Caudate nucleus (tissue), 63 donors: ENCODE measurements at places on chromosomes 2 and 18.

DNA sequence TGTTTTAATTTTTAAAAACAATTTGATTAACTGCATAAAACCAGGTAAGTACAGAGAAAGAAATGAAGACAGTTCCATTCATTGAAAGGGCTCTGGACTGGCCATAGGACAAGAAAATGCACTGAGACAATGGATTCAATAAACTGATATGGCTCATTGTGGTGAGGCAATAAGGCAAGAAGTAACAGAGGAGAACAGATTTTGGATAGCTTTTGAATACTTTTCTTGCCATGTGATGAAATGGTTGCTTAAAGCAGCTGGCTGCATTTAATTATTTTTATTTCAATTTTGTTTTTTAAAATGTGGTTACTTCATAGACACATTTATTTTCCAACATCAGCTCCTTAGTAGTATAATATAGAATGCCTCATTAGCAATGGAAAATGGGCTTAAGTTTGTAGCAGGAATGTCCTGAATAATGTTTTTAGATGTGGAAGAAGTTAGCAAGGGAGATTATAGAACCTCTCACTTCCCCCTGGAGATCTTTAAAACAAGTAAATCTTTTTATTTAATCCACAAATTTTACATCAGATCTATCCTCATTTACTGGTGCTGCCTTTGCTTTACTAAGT, 646.9 kb upstream of the ZEB2 start:
- no peak for DNase-seq

DNA sequence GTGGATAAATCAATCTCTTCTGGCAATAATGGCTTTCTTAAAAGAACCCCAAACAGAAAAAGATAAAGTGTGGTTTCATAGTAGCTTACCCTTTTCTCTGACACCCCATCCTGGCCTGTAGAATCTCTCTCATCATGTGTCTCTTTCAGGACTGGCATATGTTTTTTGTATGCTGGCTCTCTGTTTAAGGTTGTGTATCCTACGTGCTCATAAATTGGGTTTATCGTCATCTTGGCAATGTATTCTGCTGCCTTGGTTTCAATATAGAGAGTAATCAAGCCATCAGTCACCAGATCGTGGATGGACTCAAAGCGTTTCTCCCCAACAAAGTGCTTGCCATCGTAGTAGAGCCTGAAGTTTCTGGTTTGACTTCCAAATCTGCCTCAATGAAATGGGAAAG, 113.5 kb upstream of the CHRNA1 start:
- DNase-seq: no peak

DNA sequence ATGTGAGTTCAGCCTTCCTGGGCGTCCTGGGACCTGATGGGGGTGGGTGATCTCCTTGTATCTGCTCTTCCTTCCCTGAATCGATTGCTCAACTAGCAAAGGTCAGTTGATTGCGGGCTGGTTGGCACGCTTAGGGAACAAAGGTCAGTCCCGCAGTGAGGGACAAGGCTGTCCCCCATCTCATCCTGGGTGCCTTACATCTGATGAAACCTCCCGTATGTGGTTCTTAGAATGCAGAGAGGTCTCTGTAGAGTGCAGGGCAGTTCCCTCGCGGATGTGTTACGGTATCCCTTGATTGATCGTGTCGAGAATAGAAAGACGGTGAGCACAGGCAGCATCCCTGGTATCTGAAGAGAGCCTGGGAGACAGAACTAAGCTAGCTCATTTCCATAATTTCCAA, 56.4 kb upstream of the RBM44 start:
- no peak for DNase-seq

DNA sequence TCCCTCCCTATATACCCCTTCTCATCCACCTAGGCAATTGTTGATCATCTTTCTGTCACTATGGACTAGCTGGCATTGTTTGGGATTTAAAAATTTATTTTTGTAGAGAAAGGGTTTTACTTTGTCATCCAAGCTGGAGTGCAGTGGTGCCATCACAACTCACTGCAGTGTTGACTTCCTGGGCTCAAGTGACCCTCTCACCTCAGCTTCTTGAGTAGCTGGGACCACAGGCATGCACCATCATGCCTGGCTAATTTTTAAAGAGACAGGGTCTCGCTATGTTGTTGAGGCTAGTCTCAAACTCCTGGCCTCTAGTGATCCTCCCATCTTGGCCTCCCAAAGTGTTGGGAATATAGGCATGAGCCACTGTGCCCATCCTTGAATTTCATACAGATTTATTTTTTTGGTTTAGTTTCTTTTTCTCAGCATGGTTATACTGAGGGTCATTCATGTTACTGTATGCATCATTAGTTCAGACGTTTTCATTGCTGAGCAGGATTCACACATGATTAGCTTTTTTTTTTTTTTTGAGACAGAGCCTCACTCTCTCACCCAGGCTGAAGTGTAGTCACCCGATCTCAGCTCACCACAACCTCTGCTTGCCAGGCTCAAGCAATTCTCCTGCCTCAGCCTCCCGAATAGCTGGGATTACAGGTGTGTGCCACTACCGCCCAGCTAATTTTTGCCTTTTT, 8.6 kb upstream of the PCARE start:
- no peak for DNase-seq

DNA sequence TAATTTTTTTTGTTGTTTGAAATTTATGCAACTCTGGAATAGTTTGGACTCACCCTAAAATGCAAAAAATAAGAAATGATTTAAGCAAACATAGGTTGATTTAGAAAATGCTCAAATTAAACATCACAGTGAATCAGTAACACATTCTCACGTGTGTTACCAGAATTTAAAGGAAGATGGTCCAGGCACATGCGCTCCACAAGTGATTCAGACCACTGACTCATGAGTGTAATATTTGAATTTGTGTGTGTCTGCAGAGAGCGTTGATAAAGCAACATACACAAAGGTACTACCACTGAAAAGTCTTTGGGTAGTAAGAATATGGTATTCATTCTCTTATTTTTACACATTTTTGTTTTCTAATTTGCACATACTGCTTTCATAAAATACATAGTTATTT, 7.9 kb downstream of the SS18 start:
- DNase-seq: no peak

DNA sequence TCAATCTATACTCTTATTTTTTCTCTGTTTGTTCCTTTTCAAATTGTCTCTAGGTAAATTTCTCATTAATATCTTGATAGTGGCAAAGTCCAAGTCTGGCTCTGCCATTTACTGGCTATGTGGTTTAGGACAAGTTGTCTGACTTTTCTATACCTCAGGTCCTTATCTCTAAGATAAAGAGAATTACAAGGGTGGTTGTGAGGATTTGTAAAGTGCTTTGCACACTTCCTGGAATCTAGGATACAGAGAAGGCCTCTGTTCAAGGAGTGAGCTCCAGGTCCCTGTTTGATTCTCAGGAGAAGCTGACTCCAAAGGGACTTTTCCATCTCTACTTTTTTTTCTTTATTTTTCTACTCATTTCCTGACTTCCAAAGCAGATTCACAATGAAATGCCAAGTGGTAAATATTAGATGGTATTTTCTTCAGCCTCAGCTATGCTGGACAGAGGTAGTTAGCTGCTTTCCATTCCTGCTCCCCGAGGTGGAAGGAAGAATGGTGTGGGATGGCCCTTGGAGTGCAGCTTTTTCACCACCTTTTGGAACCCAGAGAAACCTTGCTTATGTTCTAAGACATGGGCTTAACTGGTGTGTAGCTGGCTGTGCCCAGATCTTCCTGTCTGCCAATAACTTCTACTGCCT, 90.5 kb downstream of the GALNT1 start:
- no peak for DNase-seq

- DNase-seq: no peak
Observed at GRCh38 chr2:43593254-43593653, 2.6 kb downstream of the THADA start.

DNA sequence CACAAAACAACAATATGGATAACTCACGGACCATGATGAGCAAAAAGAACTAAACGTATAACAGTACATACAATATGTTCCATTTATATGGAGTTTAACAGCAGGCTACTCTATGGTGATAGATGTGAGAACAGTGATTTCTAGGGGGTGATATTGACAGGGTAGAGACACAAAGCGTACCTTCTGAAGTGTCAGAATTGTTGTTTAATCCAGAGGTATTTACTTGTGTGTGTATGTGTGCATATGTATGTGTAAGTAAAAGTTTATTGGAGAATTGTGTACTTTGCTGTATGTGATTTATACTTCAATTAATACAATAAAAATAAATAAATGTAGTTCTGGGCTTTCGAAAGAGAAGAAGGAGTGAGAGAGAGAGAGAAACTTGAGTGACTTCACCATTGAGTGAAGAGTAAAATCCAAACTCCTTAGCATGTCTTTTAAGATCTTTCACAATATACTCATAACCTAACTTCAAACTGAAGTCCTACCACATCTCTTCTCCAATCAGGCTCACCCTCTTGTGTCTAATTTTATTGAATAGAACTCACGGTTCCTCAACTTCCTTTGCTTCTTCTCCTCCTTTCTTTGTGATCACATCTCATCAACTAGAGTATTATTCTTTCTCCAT, 126.0 kb upstream of the KLF7 start:
- no peak for DNase-seq

- DNase-seq: no peak
Observed at GRCh38 chr18:77147418-77147852, 14.9 kb upstream of the MBP start.

DNA sequence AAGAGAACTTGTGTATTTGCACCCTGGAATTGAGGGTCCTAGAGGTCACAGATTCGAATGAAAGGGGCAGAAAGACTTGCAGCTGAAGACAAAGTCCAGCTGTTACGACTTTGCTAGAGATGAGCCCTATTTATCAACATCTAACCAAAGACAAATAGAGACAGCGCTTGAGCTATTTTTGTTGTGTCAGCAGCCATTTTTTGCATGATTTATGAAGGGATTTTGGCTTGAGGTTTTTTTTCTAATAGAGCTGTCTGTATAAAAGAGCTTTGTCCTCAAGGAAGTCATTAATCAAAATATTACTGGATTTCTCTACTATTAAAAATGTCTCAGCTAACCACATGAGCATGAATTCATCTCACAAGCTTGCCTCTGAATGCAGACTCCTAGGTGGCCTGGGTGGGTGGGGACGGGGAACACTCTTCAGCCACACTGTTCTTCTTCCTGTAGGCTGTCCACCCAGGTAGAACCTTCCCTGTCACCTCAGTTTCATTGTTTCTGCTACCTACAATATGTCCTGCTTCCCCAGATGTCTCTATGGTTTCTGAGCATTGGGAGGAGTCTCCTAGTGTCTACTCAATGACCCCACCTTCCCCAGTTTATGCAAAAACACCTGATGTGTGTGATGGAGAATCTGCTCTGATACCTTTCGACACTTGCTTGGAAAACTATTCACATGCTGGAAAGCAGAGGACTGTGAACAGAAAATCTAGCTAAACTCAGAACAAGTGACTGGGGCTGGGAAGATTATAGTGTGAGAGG, 7.2 kb upstream of the CD226 start:
- DNase-seq: no peak

GRCh38 chr2:6923319-6923718, 6.1 kb downstream of the RNF144A start:
- no peak for DNase-seq

DNA sequence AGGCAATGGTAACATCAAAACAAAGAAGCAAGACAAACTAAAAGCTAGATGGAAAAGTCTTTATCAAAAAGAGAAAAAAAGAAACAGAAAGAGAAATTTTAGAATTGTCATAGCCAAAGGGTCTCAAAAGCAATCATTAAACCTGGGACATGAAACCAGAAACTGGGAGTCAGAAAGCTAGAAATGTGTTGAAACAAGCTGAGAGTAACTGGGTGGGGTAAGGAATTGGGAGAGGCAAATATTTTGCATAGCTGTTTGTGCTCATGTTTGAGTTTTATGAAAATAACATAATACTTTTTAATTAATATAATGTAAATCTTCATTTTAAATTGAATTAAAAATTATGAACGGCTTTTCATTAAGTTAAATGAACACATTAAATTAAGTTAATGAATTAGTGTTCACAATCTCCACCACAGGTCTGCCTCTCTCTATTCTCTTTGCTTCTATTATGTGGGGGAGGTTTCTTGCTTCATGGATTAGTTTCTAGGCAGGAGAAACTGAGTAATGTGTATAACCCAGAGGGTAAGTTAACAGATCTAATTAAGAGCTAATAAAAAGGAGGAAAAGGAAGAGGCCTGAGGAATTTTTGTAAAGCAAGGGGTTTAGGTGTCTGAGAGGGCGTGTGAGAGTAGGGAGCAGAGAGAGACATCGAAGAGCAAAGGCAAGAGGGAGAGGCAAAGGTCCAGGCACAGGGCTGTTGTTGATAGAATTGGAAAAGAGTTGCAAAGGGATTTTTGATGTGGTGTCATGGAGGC, 20.0 kb upstream of the SERPINB2 start:
- DNase-seq: no peak

DNA sequence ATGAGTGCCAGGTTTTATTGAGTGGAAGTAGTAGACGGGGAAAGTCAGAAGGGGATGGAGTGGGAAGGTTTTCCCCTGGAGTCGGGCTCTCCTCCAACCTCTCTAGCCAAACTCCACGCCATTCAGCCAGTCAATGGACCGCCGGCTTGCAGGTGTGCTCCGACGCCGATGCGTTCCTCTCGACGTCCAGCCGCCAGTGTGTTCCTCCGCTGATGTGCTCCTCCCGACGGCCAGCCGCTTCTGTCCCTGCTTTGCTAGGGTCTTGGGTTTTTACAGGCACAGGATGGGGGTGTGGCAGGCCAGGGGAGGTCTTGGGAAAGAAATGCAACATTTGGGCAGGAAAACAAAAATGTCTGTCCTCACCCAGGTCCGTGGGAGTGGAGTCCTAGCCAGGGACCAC, 94.3 kb upstream of the TEX51 start:
- no peak for DNase-seq

- no peak for DNase-seq
Observed at GRCh38 chr2:17355608-17356329, 162.5 kb downstream of the RAD51AP2 start.

GRCh38 chr2:120204022-120204405, 19.2 kb downstream of the TMEM185B start:
- no peak for DNase-seq

DNA sequence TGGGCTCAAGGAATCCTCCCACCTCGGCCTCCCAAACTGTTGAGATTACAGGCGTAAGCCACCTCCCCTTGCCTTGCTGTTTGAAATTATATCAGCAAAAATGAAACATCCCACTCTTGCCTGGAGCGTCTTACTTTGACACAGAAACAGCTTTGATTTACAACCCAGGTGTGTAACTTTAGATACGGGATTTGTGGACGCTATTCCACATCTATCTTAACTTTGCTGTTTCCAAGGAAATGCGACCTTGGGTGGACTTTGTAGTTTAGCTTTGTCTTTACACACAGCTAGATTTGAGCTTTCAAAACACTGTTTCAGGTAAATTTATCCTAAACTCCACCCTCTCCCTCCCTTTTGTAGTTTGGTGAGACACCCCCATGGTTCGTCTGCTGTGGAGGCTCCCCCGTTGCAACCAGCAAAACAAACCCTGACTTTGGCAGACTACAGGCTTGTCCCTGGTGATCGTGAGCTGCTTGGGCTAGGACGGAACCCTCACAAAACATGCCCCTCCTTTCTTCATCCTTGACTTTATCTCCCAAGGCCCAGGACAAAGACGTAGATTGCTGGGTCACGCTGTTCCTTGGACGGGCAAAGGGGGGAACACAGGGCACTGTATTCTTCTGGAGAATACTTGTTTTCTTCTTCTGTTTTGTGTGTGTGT, 5.5 kb upstream of the MSH6 start:
- DNase-seq: no peak
